CD4-positive, alpha-beta T cell treated with Interleukin-17A for 1 hour (primary cell): ENCODE measurements at places on chromosomes 12 and 14.

DNA sequence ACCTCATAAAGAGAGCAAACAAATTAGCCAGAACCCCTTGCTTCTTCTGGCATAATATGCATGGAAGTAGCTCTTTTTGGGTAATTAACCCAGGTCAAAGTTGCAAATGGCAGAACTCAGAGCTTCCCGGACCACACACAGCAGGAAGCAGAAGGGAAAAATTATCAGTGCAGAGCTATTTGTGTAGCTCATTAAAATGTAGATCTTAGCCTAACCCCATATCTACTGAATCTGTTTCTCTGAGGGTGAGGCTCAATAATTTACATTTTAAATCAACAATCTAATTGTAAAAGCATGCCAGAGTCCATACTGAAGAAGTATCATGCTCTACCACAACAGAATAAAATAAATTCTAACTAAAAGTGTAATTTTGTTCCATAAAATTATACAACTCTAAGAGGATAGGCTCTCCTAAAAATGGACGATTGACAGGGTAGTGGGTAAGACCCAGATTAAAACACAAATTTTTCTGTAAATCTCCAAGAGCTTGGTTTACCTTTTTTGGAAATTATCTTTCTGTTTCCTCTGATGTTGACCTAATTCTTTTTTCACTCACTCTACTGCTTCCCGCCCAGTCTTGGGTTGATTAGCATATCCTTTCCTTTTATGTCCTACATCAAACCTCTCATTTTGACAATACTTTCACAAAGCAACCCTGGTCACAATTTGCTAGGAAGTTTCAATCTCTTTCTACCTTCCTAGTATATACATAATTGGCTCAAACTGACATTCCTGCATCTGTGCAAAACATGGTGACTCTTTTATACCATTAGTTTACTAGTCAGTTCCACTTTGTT lies 213.3 kb upstream of the SLC16A7 start:
- no peak for DNase-seq

DNA sequence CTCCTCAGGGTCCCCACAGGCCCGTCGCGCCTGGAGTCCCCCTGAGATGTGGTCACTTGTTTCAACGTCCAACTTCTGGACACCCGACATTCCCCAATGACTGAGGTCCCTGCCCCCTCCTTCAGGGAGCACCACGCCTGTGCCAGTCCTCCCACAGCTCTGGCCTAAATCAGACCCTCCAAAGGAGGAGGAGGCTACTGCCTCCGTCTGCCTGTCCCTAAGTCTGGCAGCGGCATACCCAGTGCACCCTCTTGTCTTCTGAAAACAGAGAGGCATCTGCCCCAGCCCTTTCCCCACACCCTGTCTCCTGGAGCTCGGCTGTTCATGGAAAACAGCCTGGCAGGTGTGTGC lies 46.2 kb downstream of the TESC start:
- no peak for DNase-seq

DNA sequence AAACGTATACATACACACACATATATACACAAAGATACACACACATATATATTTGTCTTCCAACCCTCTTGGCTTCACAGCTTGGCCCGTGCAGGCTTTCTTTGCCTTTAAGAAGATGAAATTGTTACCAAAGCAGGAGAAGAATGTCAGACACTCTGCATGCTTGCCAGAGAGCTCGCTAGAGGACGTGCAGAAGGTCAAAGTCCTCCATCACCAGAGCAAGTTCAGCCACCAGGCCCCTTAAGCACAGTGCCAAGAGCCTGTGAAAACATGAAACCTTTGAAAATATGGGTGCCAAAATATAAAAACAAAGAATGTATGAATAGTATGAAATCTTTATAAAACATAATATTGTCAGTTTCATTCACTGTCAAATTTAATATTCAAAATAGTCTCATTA lies 14.9 kb upstream of the MCRS1 start:
- DNase-seq: no peak

DNA sequence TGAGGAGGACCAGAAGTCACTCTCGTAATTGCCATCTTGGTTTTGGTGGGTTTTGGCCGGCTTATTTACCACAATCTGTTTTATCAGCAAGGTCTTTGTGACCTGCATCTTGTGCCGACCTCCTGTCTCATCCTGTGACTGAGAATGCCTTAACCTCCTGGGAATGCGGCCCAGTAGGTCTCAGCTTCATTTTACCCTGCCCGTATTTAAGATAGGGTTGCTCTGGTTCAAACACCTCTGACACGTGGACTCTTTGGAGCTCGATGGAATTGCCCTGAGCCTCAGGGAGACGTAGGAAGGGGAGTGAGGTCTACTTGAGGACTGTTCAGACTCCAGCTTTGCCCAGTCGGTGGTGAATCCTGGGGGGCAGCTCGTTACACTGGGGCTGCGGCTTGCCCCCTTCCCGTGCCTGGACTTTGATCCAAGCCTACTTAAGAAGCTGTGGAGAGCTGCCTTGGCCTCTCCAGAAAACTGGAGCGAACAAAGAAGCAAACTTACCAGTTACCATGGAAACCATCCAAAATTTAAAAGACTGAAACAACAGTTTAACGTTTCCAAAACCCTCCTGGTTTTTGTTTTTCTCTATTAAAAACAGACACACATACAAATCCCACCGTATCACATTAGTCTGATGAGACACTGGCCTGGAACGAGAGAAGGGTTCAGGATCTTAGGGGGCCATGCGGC lies 28.0 kb downstream of the CALM1 start:
- DNase-seq: no peak

DNA sequence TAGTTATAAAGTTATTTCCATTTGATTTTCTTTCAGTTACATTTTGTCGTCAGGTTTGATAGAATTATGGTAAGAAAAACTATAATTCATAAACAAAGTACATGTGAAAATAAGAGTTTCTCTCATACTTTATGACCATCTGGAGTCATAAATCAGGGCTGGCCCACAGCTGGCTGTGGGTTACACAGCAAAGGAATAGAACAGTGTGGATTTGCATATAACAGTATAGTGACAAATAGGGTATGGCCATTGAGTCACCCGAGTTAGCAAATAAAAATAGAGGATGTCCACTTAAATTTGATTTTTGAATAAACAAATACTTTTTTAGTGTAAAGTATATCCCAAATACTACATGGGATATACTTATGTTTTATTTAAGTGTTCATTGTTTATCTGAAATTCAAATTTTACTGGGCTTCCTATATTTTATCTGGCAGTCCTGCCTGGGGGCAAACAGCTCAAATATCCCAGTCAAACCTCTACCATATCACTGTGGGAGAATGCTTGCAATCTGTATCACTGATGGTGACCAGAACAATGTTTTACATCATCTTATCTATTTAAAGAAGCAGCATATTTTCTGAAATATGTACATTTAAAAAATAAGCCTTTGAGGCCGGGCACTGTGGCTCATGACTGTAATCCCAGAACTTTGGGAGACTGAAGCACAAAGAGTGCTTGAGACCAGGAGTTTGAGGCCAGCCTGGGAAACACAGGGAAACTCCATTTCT lies 65.5 kb downstream of the KSR2 start:
- no peak for DNase-seq
